Stimulated activated CD4-positive, alpha-beta T cell treated with anti-CD3 and anti-CD28 coated beads, Interleukin-4, amount 100 ng/mL, for 48 hours (primary cell): ENCODE measurements at places on chromosomes 2 and 18.

DNA sequence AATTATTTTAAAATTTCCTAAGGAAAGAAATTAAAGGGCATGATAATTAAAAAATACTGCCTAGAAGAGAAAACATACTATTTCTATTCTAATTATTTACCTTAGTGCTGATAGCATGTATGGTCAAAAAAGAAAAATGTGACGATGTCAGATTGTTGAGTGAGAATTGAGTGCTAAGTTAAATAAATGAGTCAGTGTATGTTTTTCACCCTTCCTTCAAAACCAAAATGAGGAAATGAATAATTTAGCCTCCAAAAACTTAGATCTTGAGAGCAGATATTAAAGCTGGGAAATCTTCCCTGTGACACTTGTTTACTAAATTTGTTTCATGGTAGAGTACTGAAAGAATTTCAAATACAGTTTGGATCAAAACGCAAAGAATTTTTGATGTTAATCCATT lies 58.6 kb upstream of the NYAP2 start:
- DNase-seq, result no peak

- no peak for DNase-seq
These were observed 27.3 kb downstream of the CCDC85A start for GRCh38 chr2:56211048-56211447.

DNA sequence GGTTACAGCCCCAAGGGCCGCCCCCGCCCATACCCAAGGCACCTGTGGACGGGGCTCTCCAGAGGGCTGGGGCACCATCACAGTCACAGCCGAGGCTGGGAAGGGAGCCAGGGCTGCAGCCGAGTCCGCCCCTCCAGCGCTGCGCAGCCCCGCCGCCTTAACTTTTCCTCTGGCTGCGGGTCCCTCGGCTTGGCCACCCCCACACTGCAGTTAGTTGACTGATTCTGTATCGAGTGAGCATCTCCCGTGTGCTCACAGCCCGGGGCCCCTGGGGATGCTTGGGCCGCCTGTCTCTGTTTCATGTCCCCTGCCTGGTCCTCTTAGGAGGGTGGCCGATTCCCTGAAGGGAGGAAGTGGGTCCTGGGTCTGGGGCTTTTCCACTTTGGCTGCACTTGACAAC lies 33.7 kb downstream of the EMILIN2 start:
- no peak for DNase-seq

DNA sequence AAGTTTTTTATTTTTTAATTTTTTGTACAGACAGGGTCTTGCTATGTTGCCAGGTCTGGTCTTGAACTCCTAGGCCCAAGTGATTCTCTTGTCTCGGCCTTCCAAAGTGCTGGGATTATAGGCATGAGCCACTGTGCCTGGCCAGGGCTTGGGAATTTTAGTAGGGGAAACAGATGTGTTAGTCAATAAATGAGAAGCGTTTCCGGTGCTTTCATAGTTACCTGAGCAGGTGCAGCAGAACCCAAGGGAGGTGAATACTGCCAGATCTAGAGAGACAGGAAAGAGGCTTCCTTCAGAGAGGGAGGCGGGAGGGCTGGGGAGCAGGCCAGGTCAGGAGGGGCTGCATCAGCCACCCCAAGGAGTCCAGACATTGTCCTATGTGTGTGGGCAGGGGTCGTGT lies 30.5 kb upstream of the IMPA2 start:
- no peak for DNase-seq

DNA sequence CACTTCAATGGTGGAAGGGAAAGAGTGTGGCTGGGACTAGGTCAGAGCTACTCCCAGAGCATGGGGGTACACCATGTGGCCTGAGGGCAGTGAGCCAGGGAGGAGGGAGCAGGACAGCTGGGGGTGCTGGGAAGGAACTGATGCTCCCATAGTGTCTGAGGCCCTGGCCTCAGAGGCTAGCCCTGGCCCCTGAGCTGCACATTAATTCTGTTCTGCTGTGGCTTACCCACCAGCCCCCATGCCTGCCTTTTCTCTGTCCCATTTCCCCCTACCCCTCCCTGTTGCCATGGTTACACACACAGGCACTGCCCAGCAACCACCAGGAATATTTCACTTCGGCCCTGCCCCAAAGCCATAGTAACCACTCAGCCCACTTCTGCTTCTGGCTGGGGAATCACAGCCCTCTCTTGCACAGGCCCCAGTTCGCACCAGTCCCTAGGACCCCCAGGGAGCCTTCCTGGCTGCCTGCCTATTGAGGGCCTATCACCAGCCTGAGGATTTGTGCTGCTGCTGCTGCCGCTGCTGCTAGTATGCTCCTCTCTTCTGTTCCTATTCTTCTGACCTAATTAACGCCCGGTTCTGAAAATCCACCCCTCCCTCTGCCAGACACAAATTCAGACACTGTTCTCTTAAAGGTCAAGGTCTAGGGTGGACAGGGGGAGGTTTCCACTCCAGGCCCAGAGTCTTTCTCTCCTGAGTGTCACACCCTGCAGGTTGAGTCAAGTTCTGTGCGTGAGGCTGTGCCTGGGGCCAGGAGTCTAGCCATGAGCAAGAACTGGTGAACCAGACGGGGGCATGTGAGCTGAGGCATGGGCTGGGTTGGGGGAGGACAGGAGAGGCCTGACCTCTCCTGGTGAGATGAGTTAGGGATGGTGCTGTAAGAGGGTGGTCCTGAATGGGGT lies 87.1 kb upstream of the MCFD2 start:
- no peak for DNase-seq

GRCh38 chr2:132252191-132252893 lies 90.6 kb upstream of the ANKRD30BL start:
- DNase-seq, result no peak

DNA sequence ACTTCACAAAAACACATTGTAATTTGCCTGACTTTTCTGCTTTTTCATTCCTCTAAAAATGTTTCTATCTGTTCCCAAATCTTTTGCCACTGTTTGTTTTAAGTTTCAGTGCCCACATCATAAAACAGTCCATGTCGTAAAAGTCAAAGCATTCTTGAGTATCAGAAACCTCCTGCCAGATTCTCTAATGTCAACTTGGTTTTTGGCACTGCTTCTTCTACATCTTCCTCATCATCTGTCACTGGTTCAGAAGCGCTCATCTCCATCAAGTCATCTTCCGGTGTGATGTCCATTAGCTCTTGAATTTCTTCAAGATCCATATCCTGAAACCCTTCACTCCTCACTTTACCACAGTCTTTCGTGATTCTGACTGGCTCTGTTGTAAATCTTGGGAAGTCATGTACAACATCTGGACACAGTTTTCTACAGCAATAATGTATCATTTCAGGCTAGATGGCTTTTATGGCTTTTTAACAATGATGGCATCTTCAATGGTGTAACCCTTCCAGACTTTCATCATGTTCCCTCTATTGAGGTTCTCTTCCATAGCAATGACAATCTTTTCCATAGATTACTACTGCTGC lies 19.6 kb downstream of the CUL3 start:
- DNase-seq, result no peak

- no peak for DNase-seq
These were observed 163.3 kb downstream of the LRRC30 start for GRCh38 chr18:7394050-7394659.

DNA sequence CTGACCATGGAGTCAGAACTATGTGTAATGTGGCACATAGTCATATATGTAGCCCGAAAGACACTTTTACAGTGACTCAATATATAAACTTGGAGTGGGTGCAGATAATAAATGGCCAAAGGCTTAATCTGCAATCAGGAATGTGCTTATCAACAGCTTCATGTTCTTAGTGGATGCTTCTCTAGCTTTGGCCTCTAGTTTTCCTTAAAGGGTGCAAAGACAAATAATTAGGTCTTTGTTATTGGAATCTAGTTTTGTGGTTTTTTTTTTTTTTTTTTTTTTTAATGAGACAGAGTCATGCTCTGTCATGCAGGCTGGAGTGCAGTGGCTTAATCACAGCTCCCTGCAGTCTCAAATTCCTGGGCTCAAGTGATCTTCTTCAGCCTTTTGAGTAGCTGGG lies 625.6 kb downstream of the EPHA4 start:
- no peak for DNase-seq

DNA sequence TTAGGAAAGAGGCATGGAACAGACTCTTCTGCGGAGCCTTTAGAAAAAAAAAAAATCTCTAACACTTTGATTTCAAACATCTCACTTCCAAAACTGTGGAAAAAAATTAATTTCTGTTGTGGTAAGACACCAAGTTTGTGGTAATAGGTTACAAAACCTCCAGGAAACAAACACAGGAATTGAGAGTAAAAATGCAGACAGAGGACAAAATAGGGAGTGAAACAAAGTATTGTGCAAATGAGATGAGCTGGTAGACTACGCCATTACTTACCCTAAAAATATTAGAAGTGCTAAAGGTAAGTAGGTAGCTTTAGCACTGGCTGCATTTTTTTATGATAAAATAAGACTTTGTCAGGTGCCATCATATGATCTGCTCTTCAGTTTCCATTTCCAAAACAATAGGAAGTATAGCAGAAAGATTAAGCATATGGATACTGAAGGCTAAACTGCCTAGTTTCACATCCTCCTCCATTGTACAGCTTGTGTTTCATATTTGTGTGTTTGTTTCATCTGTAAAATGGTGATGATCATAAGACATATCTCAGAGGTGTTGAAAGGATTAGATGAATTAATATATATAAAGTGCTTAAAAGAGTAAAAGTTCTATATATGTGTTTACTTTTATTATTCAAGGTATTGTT lies 309.2 kb downstream of the NR4A2 start:
- no peak for DNase-seq

DNA sequence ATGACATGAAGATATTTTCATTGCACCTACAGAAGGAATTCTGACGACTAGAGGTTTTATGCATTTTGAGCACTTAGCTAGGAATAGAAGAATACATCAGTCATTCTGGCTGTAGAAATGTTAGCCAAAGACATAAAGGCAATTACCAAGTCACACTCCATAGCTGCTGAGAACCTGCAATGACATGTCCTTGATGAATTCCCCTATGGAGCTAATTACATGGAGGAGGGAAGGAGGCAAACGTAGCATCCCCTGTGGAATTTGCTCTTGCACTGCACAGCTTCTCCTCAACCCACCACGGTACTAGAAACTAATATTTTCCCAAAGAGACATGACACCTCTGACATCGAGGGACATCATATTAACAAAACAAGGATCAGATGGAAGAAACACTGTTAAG lies 174.0 kb upstream of the SESTD1 start:
- DNase-seq, result no peak

GRCh38 chr2:177093371-177093770 lies 119.2 kb upstream of the HNRNPA3 start:
- no peak for DNase-seq

DNA sequence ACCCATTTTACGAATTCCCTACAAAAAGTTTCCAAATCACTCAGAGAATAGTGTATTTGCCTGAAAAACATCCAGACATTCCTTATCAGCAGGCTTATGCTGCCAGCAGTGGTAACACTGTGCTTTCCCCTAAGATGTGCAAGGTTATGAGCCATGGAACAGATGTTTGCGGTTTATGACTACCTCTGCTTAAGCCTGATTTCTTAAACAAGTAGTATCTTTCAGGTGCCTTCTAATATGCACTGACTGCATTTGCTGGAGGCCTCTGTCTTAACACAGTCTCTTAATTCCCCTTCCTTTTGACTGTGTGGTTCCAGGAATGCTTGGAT lies 54.8 kb downstream of the CDC42EP3 start:
- DNase-seq, result no peak
